ENCODE measurements at places on chromosomes 3 and 15.

- no peak for DNase-seq
These were observed 83.3 kb downstream of the TMEM108 start for GRCh38 chr3:133121450-133121849.

- no peak for DNase-seq
These were observed 102.0 kb upstream of the DAZL start for GRCh38 chr3:16707260-16707659.

DNA sequence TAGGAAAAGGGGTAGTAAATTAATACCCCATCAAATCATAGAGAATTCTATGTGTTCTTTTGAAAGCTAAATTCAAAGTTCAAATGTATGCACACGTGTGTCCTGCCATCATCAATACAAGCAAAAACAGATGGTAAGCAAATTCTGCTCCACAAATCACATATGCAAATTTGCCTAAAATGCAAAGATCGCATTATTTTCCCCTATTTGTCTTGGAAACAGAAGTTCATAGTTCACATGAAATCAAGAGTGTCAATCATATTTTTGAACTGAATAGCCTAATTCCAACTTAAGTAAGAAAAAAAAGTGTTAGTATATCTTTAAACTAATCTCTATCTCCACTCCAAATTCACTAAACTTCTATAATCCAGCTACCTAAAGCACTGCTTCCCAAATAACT is 8.5 kb downstream of the ADAM10 start:
- no peak for DNase-seq

DNA sequence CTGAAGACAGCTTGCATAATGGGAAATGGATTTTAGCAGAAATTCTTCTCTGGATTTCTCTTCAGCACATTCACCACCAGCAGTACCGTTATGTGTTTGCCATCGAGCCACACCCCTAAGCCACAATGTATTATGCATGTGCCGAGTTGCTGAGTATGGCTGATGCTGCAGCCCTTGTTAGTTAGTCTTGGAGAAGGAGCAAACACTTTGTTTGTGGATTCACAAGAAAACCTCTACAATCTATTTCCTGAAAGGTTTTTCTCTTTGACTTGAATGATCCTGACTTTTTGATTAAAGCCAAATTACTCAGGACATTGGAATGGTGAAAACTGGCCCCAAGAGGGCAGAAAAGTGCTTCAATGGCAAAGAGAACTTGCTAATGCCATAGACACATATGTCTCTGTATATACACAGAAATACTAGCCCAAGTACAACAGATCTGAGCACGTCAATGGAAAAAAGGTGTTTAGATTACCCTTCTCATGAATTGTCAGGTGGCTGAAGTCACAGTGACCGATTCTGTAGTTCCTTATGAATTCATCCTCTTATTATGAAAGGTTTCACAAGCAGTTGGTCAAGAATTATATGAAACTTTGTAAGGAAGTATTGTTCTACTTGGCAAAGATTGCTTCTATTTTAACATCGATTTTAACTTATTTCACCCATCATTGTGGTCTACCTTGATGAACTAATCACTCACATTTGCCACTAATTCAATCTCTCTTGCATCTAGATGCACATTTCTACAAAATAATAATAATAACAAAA is 103.0 kb downstream of the P3H2 start:
- DNase-seq: no peak

Measured in activated CD4-positive, alpha-beta T cell treated with anti-CD3 and anti-CD28 coated beads, Interleukin-2, amount 50 U/mL, for 16 hours (primary cell).